ENCODE measurements at places on chromosomes 7 and 10. TPM values are rescaled to one million over a fixed set of nuclear protein-coding genes. Genes with fewer than 3 reads are reported as not detected.

The GPR26 gene
- not detected for total RNA-seq

- no peaks in the 10 kb centered on the region for H3K4me1 ChIP-seq
- no peak overlapping the region for H3K27ac ChIP-seq
- no peaks in the 10 kb centered on the region for H3K36me3 ChIP-seq
- H3K27me3 ChIP-seq = peaks cover 78% of the 10 kb centered on the region
- DNase-seq = no peak
Measured at GRCh38 chr10:69569396-69569934, 3.8 kb downstream of the NEUROG3 start.

The ADCY1 gene
- total RNA-seq = not detected

DNA sequence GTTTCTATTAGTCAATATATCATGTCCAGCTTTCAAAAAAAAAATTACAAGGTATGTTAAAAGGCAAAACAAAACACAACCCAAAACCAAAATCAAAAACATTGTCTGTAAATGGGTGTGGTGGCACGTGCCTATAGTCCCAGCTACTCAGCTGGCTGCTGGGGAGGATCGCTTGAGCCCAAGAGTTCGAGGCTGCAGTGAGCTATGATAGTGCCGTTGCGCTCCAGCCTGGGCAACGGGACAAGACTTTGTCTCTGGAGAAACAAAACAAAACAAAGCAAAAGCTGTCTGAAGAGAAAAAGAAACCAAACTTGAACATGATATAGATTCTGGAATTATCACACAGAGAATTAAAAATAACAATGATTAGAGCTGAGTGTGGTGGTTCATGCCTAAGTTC, 10.3 kb upstream of the CPA5 start:
- peaks cover 7% of the 10 kb centered on the region for H3K4me1 ChIP-seq
- H3K4me3 ChIP-seq = no peak overlapping the region
- no peak overlapping the region for H3K27ac ChIP-seq
- no peaks in the 10 kb centered on the region for H3K36me3 ChIP-seq
- H3K27me3 ChIP-seq = no peaks in the 10 kb centered on the region

GRCh38 chr10:78331391-78331922, 297.8 kb downstream of the RPS24 start:
- H3K4me1 ChIP-seq = peaks cover 17% of the 10 kb centered on the region
- no peaks in the 10 kb centered on the region for H3K27me3 ChIP-seq
- no peak overlapping the region for H3K4me3 ChIP-seq
- no peaks in the 10 kb centered on the region for H3K36me3 ChIP-seq

- H3K4me1 ChIP-seq = 0 out of 2 replicates have a peak, but pooled peaks cover 3% of the 10 kb centered on the region
- no peak overlapping the region for H3K27ac ChIP-seq
- H3K4me3 ChIP-seq = no peak overlapping the region
- H3K27me3 ChIP-seq = no peaks in the 10 kb centered on the region
- no peak for DNase-seq
- peaks cover 92% of the 10 kb centered on the region for H3K36me3 ChIP-seq
Measured at GRCh38 chr7:143295870-143296269, 7.7 kb downstream of the CASP2 start.

DNA sequence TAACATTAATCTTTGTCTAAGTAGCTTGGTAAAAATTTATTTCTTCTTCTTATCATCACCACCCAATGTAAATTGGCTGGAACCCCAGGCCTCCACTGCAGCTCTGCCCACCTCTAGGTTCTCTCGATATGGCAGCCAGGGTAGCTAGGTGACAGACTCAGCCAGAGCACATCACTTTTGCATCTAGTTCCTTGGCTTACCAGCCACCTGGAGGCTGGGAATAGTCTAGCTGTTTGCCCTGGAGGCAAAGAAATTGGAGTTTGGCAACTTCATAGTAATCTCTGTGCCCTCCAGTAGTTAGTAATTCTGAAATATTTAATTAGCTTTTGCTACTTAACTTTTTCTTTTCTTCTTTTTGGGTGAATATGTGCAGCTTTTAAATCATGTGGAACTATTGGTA, 9.4 kb downstream of the IFRD1 start:
- no peaks in the 10 kb centered on the region for H3K27me3 ChIP-seq
- peaks cover 87% of the 10 kb centered on the region for H3K36me3 ChIP-seq
- H3K4me3 ChIP-seq = no peak overlapping the region
- no peak for DNase-seq
- H3K4me1 ChIP-seq = no peaks in the 10 kb centered on the region

DNA sequence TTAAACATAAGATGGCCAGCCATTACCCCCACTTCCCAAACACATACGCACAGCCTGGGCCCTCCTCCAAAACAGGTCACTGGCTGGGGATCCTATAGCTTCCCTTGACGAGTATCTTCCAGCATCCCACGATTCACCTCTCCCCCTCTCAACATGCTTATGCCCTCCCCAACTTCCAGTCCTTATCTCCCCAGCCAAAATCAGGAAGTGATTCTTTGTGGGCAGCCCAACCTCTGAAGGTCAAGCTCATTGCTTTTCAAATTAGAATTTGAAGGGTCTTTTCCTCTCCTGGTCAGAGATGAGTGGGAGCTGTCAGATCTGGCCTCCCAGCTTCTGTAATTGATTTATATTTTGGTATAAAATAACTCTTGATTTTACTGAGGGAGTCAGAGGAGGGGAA, 133.6 kb downstream of the ATXN7L1 start:
- H3K36me3 ChIP-seq = no peaks in the 10 kb centered on the region
- no peaks in the 10 kb centered on the region for H3K27me3 ChIP-seq
- no peak overlapping the region for H3K4me3 ChIP-seq
- no peaks in the 10 kb centered on the region for H3K4me1 ChIP-seq
- no peak for DNase-seq

The ELOVL3 gene
- not detected for total RNA-seq

GRCh38 chr10:61110188-61110844, 166.3 kb upstream of the RHOBTB1 start:
- peak overlapping the region; percentile 46 for H3K27ac ChIP-seq
- no peaks in the 10 kb centered on the region for H3K27me3 ChIP-seq
- H3K4me1 ChIP-seq = peaks cover 22% of the 10 kb centered on the region
- no peak overlapping the region for H3K4me3 ChIP-seq
- H3K36me3 ChIP-seq = no peaks in the 10 kb centered on the region

The COL28A1 gene
- total RNA-seq = not detected

The DMBT1 gene
- total RNA-seq = not detected

The TRIL gene
- not detected for total RNA-seq

The ZKSCAN5 gene
- total RNA-seq = 10.2 TPM

DNA sequence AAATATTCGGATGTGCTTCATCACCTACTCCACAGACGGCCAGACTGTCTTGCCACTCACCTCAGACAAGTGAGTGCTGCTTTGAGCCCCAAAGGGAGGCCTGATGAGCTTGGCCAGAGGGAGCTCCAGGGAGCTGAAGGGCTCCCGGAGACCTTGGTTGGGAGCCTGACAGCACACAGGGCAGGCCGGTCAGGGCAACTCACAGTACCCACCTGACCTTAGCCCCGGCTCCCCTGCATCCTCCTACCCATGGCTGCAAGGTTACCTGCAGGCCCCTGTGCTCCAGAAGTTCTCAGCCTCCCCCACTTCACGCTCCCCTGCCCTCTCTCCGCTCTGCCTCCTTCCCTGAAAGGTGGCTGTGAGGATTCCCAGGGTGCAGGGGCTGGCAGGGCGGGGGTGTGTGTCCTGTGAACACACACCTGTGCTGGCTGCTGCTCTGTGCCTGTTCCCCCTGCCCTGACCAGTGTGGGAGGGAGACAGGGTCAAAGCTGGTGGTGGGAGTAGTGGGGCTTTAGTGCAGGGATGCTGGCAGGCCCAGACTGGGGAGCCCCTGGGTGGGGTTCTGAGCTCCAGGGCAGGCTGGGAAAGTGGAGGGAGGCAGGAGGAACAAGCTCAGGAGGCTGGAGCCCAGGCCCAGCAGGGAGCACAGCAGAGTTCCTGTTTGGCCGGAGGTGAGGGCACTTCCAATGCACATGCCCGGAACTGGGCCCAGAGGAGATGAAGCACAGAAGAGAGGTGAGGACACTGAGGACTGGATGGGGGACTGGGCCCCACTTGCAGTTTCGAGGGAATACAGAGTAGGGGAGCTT, 7.2 kb downstream of the ANTXRL start:
- DNase-seq = no peak
- peaks cover 18% of the 10 kb centered on the region for H3K4me1 ChIP-seq
- no peak overlapping the region for H3K4me3 ChIP-seq
- H3K27me3 ChIP-seq = no peaks in the 10 kb centered on the region

- H3K27ac ChIP-seq = no peak overlapping the region
- H3K4me1 ChIP-seq = peaks cover 20% of the 10 kb centered on the region
- peaks cover 67% of the 10 kb centered on the region for H3K36me3 ChIP-seq
- no peak overlapping the region for H3K4me3 ChIP-seq
- no peaks in the 10 kb centered on the region for H3K27me3 ChIP-seq
- DNase-seq = no peak
Measured at GRCh38 chr7:6640246-6640721, 3.2 kb downstream of the ZNF316 start.

DNA sequence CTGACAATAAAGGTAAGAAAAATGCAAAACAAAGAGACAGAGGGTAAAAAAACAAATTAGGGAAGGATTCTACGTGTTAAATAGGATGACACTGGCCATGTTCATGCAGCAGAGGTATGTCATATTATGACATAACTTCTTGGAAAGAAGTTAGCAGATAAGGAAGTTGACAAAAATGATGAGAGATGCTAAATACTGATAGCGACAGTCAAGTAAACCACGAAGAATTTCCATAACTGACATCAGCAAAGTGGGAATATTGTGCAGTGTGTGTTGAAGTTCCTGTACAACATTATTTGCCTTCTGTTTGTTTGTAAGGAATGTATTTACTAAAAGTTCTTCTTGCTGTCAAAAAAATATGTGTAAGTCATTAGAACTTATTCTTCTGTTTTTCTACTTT, 29.5 kb downstream of the MDH2 start:
- no peak for DNase-seq
- no peaks in the 10 kb centered on the region for H3K36me3 ChIP-seq
- no peaks in the 10 kb centered on the region for H3K27me3 ChIP-seq
- no peak overlapping the region for H3K4me3 ChIP-seq

The RBP4 gene
- 19.3 TPM for total RNA-seq

GRCh38 chr7:100789055-100789454, 38.3 kb downstream of the EPHB4 start:
- no peak overlapping the region for H3K4me3 ChIP-seq
- H3K27me3 ChIP-seq = peaks cover 4% of the 10 kb centered on the region

DNA sequence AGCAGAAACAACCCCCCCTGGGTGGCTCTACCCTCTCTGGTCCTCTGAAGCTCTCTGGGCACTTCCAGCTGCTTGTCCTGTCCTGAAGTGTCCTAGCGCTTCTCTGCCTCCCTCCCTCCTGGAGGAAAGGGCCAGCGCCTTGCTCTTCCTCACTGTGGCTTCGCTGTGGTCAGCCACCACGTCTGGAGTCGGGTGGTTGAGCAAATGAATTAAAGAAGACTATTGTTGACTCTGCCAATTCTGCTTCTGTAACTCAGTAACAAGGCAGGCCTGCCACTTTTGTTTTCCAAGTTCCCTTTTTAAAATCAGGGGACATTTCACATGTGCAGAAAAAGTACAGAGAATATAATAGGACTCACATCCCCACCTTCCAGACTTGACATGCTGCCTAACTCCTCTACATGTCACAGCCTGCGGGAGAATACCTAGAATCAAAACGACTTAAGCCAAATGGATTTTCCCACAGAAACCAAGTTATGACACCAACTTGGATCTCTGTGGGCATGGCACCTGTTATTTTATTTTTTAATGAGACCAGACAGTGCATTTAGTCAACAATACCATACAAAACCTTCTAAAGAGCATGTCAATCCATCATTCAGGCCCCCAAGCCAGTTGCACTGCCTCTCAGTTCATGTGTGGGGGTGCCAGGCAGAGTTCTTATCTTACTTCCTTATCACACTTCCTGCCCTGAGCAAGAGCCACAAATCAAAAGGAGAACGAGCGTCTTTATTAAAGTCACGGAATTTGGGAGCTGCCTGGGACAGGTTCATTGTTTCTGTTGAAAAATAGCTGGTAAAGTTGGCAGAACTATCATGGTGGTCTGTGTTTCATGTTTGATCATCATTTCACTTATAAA, 6.8 kb downstream of the FFAR4 start:
- H3K27ac ChIP-seq = no peak overlapping the region
- DNase-seq = no peak
- no peak overlapping the region for H3K4me3 ChIP-seq
- peaks cover 3% of the 10 kb centered on the region for H3K4me1 ChIP-seq

DNA sequence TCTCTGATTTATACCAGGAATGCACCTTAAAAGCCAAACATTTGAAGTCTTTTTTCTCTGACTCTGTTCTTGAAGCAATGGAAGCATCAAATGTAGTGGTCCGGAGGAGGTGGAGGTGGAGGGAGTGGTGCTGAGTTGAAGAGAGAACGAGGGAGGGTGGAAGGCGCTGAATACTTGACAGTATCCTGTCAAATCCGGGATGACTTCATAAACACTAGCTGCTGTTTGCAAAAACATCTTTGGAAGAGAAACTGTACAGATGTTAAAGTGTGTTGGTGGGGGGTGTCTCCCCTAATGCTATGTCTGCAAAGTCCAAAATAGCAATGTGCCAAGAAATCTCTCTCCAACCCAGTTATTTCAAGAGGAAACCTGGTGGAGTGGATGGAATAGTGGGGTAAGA, 328.5 kb upstream of the AUTS2 start:
- no peaks in the 10 kb centered on the region for H3K36me3 ChIP-seq
- DNase-seq = no peak
- no peaks in the 10 kb centered on the region for H3K27me3 ChIP-seq
- no peak overlapping the region for H3K4me3 ChIP-seq
- H3K4me1 ChIP-seq = no peaks in the 10 kb centered on the region
- no peak overlapping the region for H3K27ac ChIP-seq

DNA sequence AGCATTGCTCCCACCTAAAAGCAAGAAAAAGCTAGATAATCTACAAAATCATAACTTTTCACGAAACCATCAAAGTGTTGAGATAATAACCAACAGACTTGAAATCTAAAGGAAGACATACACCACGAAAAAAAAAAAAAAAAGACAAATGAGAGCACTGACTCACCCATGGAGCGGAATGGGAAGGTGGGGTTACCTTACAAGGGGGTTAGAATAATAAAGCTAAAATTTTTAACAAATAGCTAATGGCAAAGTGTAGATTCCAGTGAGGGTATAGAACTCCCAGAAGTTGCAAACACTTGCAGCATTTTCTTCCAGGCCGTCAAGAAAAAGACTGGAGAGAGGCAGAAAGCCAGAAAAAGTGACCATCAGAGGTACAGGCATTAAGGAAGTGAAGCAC, 27.2 kb downstream of the IPMK start:
- peaks cover 52% of the 10 kb centered on the region for H3K4me1 ChIP-seq
- H3K36me3 ChIP-seq = 0 out of 2 replicates have a peak, but pooled peaks cover 3% of the 10 kb centered on the region
- no peaks in the 10 kb centered on the region for H3K27me3 ChIP-seq
- H3K27ac ChIP-seq = peak overlapping the region; percentile 85

The ZNF32 gene
- 41.3 TPM for total RNA-seq

DNA sequence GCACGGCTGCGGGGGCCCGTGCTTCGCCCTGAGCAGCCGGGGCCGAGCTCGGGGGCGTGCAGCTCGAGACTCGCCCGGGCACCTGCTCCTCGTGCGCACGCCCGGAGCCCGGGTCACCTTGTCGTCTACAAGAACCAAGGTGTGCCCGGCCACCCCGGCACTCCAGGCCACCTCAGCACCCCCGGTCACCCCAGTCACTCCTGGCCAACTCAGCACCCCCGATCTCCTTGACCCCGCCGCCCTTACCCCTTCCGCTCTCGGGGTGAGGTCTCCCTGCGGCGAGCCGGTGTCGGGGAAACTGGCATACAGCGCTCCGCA, 268 bp upstream of the IGFBP3 start:
- peaks cover 6% of the 10 kb centered on the region for H3K36me3 ChIP-seq
- H3K27me3 ChIP-seq = no peaks in the 10 kb centered on the region
- no peak for DNase-seq
- no peak overlapping the region for H3K27ac ChIP-seq

GRCh38 chr7:50649259-50649885, 84.2 kb upstream of the DDC start:
- DNase-seq = no peak
- H3K27ac ChIP-seq = no peak overlapping the region
- no peaks in the 10 kb centered on the region for H3K27me3 ChIP-seq
- no peaks in the 10 kb centered on the region for H3K36me3 ChIP-seq
- no peaks in the 10 kb centered on the region for H3K4me1 ChIP-seq
- H3K4me3 ChIP-seq = no peak overlapping the region

The LAMB1 gene
- 110 TPM for total RNA-seq
